Pancreas (tissue), 10 donors: ENCODE measurements at places on chromosomes 13 and 19. TPM values are rescaled to one million over a fixed set of nuclear protein-coding genes. Genes with fewer than 3 reads are reported as not detected.
A peak's percentile ranks its signal among the peaks of the same experiment; 100 is the strongest.

Gene SF3A2
- total RNA-seq: 32.3 TPM

DNA sequence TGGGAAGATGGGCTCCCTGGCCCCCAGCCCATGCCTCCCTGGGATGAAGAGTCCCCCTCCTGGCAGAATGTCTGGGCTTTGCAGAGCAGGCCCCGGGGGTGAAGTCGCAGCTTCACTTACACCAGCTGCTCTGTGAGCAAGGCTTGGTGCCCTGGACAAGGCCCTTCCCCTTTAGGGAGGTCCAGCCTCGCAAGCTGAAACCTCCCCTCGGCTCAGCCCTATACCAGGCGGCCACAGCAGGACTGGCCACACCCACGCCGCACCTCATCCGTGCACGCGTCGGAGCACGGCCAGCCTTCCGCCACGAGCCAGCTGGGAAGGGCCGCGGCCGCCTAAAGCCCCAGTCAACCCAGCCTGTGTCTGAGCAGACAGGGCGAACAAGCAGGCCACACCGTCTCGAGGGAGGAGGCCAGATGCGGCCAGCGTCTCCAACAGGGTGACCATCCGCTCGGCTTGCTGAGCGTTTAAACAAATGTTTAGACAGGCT lies 83.2 kb upstream of the MCF2L start:
- peak; percentile 92 for DNase-seq

GRCh38 chr19:19179548-19180441 lies 9.7 kb upstream of the MEF2B start:
- no peak for DNase-seq

- DNase-seq: no peak
These were observed 8.8 kb upstream of the F7 start for GRCh38 chr13:113096745-113097305.

Gene PNMA8C
- total RNA-seq: 0.28 TPM

Gene ERCC5
- 22.2 TPM for total RNA-seq

Gene CYP4F2
- total RNA-seq: not detected

Gene WIZ
- total RNA-seq: 20.7 TPM

GRCh38 chr13:93226623-93227279 lies at the start of gene GPC6:
Gene GPC6, plus strand, starts transcription at chr13:93226807.
- no peak for DNase-seq

Gene COL5A3
- total RNA-seq: 3.1 TPM

DNA sequence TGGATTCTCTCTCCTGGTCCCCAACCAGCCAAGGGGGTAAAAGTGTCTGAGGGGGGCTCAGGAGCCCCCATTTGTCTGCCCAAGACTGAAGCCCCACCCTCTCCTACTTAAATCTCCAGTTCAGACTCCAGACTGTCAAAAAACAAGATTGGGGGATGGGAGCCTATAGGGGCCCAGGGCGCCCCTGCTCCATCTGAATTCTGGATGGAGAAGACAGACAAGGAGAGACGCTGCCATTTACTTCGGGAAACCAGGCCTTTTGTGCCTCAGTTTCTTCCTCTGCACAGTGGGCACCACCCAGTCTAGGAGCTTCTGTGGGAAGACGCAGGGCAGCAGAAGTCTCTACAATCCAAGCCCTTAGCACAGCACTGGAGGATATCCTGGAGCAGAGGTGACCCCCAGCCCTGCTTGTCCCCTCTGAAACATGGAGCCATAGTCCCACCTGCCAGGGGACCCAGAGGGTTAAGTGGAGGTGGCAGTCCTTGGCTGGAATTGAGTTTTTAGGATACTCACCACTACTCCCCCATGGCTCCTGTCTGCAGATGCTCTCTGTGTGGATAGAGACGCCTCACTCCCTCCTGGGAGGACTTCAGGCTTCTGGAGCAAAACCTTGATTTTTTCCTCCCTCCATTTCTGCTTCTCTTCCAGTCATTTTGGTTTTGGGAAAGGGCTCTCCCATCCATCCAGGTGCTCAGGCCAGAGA lies 1.7 kb upstream of the CRLF1 start:
- DNase-seq: no peak

Gene CCNA1
- not detected for total RNA-seq

- no peak for DNase-seq
These were observed 147.1 kb downstream of the DNAJC15 start for GRCh38 chr13:43170506-43170905.

- peak; percentile 99 for DNase-seq
These were observed 750 bp upstream of the GPR108 start for GRCh38 chr19:6737873-6738786.

DNA sequence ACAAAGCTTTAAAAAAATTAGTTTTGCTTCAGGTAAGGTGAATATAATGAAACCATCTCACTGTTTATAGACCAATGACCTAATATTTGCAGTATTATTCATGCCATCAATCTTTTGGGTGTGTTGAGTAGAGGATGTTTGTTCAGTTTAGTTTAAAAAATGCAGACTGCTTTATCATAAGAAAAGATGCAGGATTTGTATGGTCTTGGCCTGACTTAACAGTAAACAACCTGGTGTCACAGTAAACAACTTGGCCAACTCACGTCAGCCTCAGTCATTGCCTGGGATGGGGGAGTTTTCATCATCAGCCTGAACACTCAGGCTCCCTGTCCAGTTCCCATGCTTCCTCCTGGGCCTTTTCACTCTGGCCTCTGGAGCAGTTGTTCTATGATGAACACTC lies 55.1 kb downstream of the LMO7 start:
- no peak for DNase-seq

DNA sequence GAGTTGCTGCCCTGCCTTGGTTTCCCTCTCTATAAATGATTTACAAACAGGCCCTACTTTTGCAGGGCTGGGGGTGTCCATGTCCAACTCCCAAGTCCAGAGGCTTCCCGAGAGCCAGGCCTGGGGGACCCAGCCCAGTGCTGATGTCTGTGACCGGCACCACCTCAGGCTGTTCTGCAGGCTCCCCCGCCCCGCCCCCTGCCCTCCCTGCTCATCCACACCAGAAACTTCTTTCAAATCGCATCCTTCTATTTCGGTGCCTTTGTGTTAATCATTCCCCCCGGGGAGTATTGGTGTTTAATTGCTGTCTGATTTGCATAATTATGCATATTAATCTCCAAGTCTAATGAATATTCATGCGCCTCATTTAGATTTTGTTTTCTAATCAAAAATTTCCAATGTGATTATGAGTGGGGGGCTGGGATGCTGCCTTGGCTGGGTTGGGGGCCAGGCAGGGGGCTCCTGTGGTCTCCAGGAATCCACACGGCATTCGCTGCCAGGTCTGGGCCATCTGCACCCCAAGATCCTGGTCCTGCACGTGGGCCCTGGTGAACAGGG lies 19.1 kb downstream of the TCF3 start:
- DNase-seq: no peak

Gene ZNF296
- 0.44 TPM for total RNA-seq

DNA sequence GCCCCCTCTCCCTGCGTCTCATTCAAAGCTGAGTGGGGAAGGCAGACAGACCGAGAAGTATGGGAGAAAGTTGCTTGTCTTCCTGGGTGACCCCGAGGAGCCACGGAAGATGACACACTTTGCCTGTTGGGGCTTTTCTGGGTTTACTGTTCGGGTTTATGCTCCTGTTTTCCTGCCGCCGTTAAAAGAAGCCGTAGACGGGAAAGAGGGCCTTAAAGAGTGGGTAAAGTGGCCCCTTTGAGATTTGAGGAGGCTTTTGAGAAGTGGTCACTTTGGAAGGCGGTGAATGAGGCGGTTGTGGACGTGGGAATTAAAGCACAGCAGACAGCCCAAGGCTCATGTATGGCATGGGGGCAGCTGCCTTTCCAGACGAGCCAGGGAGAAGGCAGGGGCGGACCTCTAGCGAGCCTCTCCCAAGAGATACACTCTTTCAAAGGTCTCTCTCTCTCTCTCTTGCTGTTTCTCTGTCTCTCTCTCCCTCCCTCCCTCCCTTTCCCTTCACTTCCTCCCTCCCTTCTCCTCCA lies 493 bp upstream of the LHFPL6 start:
- no peak for DNase-seq

- DNase-seq: no peak
These were observed 237.6 kb downstream of the DNAJC15 start for GRCh38 chr13:43260999-43261398.

- DNase-seq: no peak
These were observed 14.3 kb upstream of the SCEL start for GRCh38 chr13:77521194-77521593.

Gene SHD
- not detected for total RNA-seq

- no peak for DNase-seq
These were observed 769.9 kb upstream of the SLITRK6 start for GRCh38 chr13:86569119-86569518.

Gene FSD1
- not detected for total RNA-seq

Gene BRCA2
- total RNA-seq: 0.81 TPM

Gene HPN
- total RNA-seq: 119 TPM

DNA sequence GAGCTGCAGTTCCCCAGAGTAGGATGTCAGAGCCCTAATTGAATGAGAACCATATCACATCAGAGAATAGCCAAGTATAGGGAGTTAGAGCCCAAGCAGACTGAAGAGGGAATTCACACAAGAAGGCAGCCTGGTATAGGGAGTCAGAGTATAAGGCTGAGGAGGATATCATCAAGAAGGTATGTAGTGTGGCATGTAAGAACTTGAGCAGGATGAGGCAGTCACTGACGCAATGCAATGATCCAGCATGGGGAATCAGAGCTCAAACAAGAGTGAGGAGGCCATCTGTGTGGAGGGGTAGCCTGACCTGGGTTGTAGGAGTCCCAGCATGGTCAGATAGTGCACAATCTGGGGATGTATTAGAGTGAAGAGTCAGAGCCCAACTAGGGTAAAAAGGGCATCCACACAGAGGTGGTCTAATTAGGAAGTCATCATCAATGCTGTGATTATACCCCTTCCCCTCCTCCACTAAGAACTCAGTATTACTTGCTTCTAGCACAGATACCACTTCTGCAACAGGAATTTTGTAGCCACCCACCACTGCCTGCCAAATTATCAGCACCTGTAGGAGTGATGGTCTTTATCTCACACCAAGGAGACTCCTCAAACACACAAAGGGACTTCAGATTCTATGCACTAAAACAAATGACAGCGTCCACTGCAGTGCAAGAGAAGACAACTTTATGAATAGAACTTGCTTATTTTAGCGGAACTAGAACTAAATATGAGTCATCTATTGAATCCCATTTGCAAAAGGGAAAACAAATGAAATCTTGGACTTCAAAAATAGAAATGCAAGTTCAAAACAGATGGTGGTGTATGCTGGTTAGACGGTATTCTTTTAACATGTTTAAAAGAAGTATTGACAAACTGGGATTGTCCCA lies 107.2 kb downstream of the FNDC3A start:
- DNase-seq: no peak

Gene LGALS13
- total RNA-seq: not detected

Gene C13orf42
- total RNA-seq: not detected

DNA sequence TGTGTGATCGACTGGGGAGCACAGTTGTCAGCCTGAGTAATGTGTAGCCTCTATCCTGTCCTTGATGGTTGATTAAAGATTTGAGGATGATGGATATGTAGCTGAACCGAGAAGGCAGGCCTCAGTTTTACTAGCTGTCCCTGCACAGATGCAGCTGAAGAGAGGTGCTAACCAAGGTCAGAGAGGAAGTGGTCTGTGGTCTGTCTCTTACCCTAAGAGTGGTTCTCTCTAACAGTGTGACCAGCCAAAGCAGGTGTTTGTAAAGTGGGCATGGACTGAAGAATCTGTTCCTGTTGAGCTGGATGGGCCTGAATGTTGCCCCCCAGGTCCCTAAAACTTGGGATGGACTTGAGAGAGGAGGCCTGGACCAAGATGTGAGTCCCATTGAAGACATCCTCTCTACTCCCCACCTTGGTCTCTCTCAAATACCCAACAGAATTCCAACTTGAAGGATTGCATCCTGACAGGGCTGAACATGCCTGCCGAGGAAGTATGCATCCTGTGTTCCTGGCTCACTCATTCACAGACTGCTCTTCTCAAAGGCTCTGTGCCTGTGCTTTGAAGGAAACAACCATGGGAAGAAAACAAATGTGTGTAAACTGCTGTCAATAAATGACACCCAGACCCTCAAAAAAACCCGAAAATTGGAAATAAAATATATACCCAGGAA lies 223.8 kb downstream of the MAB21L1 start:
- DNase-seq: no peak

DNA sequence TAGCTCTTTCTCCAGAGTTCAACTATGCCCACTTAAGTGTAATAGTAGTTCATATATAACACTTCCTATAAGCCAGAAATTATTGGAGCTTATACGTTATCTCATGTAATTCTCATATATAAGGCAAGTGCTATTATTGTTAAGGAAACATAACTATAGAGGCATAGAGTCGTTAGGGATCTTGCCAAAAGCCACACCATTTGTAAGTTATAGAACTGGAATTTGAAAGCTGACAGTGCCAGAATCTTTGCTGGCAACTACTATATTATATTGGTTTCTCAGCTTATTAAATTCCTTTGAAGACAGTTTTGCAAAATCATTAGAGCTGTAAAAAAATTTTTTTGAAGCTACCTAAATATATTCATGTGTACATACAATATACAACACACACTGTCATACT lies 51.0 kb upstream of the MBNL2 start:
- no peak for DNase-seq

GRCh38 chr19:33803383-33803782 lies 6.7 kb downstream of the KCTD15 start:
- no peak for DNase-seq

Gene ZNF285
- 0.67 TPM for total RNA-seq
